Neural crest cell (in vitro differentiated cells): ENCODE measurements at places on chromosomes 16 and 17.

DNA sequence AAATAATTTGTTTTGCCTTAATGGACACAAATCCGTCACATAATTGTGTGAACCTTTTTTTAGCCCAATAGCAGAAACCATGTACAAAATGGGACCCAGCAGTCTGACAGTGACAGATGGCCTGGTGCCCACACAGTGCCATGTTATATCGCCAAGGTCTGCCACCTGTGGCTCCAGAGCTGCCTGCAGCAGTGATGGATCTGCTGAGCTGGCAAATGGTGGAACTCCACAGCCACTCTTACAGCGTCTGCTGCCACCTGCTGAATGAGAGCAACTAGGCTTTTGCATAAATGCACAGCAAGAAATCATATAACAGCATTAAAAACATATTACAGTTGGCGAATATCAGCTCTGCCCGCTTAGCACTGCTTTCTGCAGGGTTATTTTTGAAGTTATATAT, 59.4 kb downstream of the NUP93 start:
- no peak for DNase-seq

DNA sequence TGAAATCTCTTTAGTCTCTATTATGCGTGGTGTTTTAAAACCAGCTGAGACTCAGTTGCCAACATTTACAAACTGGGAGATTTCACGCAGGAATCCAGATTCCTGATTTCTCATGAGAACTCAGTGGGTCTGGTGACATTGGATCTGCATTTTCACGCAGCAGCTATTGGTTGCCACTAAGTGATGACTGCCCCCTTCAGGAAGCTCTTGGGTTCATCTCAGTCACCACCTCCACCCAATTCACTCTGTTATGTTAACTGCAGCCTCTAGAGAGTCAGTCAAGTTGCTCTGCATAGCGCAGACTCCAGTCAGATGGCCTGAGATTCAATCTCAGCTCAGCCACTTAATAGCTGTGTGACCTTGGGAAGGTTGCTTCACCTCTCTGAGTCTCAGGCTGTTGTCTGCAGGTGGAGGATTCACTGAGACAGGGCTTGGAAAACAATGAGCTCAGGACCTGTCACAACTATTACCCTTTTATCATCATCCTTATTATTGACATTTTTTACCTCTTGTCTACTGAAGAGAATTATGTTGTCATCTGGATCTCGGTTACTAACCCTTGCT, 6.4 kb downstream of the SHISA9 start:
- no peak for DNase-seq

- DNase-seq: no peak
Measured at GRCh38 chr17:40452216-40452787, 9.1 kb downstream of the IGFBP4 start.

DNA sequence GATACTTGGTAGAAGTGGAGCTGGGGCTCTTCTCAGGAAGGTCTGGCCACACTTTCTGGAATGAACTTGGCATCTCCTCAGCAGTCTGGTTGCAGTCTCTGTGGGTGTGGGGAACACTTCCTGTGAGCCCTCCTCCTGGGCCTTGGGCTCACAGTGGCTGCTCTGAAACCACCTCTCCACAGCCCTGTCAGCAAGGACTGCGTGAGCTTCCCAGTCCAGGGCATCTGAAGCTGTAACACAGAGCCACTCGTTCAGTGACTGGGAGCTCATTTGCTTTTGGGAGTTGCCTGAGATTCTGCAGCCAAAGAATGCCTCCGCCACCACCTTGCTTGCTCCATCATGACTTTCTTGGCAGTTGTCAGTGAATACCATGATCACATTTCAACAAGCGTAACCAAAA, 60.0 kb downstream of the CLEC16A start:
- no peak for DNase-seq

DNA sequence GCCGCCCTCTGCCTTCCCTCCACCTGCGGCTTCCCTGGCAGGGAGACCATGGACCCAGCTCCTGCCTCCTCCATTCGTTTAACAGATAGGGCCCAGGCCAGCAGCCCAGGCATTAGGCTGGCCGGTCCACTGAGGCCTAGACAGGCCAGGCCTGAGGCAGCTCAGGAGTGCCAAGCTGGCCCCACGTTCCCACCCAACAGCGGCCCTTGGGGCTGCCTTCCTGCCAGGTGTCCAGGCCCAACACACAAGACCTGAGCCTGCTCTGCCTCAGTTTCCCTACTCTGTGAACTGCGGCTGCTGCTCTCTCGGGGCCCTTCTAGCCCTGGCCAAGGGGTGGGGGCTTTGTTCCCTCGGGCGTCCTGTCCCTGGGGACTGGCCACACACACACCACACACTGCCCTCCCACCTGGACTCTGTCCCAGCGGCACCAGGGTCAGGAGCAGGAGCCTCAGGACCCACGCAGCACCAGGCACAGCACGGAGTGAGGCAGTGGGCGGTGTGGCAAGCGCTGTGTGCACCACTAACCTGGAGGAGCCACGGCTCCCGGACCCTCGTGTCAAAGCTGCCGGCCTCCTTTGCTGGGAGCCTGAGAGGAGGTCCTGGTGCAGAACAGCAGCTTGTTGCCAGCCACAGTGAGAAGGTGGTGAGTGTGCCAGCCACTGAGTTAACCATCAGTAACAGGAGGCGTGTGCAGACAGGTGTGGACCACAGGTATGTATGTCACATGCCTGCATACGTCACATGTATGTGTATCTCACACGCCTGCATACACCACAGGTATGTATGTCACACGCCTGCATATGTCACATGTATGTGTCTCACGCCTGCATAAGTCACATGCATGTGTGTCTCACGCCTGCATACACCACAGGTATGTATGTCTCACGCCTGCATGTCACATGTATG, 14.6 kb upstream of the CDH15 start:
- no peak for DNase-seq

GRCh38 chr16:29844575-29845331, 18.3 kb downstream of the CDIPT start:
- no peak for DNase-seq

GRCh38 chr17:40961591-40961990, 5.2 kb downstream of the KRT39 start:
- DNase-seq: no peak

GRCh38 chr16:1458977-1459341, 14.6 kb upstream of the CCDC154 start:
- DNase-seq: no peak

GRCh38 chr16:85681255-85681654, 7.5 kb downstream of the GINS2 start:
- DNase-seq: no peak

DNA sequence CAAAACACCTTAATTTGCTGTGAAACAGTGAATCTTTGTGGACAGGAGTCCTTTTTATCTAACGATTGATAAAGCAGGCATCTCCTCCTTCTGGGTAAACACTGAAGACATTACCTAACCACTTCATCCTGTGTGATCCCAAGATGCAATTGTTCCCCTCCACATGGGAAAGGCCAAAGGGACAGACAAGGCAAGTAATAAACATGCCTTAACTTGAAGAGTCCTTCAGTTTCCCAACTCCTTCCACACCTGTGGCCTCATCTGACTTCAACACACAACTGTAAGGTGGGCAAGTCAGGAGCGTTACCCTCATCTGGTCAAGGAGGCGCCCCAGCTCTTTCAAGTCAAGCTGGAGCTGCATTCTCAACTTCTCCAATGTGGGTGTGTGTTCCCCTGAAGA, 278.6 kb downstream of the ABCC12 start:
- DNase-seq: no peak

DNA sequence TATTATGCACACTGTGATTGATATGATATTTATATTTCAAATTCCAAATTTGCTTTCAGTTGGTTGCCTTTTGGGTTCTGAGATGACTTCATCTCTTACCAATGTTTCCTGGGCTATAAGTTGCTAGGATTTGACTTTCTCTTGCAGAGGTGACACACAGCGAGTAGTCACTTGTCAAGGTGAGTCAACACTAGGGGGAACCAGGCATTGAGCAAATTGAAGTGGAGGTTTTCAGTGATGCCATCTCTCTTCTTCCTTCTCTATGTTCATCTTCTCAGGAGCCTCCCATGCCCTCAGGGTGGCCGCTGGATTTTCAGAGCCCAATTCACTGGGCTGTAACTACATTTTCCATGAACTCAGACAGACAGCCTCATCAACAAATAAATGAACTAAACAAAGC, 6.0 kb upstream of the CPD start:
- no peak for DNase-seq

DNA sequence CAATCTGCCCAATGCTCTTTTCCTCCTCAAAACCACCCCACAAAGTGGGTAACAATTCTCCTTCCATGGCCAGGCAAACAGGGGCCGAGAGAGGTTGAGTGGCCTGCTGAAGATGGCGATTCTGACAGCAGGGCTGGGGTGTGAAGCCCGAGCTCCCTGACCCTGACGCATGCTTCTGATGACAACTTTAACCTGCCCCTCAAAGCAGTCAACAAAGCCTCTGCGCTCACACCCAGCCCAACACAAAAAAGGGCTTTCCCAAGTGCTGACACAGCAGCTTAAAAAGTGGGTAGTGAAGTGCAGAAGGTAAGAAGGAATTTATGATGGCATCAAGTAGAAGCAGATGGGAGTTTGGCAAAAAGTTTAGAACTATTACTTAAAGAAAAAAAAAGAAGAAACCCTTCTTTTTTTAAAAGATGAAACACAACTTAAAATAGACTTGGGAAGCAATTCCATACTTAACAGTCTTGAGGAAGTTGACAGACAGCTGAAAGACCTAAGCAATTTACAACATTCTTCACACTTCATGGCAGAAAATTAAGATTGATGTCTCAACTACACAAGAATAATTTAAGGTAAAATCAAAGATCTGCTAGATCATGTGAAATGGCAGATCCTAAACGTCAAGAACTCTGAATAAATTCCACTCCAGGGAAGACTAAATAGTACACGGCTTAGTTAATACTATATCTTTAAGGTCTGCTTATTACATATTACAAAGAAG, 133.9 kb downstream of the PARN start:
- DNase-seq: no peak

GRCh38 chr16:11835309-11835708, 16.0 kb downstream of the RSL1D1 start:
- DNase-seq: no peak

GRCh38 chr16:65309354-65309753, 187.5 kb upstream of the CDH11 start:
- DNase-seq: no peak

DNA sequence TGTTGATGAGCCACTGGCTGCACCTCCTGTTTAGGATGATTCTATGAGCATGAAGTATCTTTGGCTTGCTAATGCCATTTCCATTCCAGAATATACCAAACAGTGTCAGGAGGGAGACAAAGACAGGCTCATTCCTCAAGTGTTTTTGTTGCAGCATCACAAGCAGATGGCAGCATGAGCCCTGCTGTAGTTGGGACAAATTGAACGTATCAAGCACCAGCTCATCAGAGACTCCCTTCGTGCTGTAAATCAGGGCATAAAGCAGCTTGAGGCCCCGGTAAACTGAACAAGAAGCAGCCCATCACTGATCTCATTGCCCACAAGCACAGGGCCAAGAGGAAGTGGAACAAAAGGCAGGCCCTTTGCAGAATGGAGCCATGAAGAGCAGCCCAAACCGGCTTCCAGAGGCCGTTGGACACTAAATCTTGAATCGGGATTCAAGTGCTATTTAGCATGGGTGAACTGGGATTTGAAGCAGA, 45.9 kb upstream of the HS3ST3A1 start:
- no peak for DNase-seq

- no peak for DNase-seq
Measured at GRCh38 chr17:40561871-40562611, 3.2 kb downstream of the CCR7 start.

DNA sequence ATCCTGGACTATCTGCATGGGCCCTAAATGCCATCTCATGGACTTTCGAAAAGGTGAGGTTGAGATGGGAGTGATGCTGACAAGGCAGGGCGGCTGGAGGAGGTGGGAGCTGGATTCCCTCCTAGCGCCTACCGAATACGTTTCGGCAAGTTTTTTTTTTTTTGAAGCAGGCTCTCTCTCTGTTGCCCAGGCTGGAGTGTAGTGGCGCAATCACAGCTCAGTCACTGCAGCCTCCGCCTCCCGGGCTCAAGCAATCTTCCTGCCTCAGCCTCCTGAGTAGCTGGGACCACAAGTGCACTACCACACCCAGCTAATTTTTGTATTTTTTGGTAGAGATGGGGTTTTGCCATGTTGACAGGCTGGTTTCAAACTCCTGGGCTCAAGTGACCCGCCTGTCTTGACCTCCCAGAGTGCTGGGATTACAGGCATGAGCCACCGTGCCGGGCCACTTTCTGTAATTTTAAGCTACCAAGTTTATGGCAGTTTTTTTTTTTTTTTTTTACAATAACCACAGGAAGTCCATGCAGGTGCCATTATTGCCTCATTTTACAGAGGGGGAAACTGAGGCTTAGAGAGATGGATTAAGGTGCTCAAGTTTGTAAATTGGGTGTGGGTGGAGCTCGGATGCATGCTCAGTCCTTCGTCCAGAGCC, 246.4 kb downstream of the PRKCA start:
- DNase-seq: no peak

- no peak for DNase-seq
Measured at GRCh38 chr17:64399071-64399766, 8.6 kb upstream of the PECAM1 start.

DNA sequence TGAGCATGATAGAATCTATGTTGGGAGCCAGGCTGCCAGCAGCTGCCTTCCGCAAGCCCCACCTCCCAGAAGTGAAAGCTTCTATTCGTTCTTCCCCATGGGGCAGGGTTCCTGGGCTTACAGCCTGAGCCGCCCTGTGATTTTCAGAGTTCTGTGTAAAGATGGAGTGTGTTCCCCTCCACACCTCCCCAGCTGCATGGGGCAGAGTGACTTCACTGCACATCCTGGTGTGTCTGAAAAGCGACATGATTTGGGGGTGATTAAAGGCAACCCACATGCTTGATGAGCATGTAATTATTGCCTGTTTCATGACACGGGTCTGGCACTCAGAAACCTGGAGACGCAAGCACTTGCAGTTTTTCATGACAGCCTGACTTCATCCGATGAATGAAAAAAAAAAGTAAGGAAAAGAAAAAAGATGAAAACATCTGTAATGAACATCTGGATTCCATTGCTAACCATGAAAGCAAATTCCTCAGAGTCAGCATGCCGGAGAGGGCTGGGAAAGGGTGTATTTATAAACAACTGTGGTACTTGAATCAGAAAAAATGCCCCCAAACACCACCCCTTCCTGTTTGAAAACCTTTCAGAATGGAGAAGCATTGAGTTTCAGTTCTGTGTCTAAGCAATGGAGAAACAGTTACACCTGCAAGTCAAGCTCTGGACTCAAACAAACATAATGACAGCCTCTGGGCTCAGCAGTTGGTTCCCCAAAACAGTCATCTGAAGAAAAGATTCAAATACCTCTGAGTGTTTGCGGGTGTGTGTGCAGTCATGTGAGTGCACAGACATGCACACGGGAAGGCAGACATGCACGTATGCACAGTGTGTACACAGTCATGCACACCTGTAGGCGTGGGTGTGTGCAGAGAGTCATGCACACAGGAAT, 266.0 kb downstream of the ENGASE start:
- DNase-seq: no peak

GRCh38 chr17:77501751-77502625, 361.2 kb downstream of the SEC14L1 start:
- DNase-seq: no peak
